ENCODE measurements at places on chromosomes 7 and 10.

DNA sequence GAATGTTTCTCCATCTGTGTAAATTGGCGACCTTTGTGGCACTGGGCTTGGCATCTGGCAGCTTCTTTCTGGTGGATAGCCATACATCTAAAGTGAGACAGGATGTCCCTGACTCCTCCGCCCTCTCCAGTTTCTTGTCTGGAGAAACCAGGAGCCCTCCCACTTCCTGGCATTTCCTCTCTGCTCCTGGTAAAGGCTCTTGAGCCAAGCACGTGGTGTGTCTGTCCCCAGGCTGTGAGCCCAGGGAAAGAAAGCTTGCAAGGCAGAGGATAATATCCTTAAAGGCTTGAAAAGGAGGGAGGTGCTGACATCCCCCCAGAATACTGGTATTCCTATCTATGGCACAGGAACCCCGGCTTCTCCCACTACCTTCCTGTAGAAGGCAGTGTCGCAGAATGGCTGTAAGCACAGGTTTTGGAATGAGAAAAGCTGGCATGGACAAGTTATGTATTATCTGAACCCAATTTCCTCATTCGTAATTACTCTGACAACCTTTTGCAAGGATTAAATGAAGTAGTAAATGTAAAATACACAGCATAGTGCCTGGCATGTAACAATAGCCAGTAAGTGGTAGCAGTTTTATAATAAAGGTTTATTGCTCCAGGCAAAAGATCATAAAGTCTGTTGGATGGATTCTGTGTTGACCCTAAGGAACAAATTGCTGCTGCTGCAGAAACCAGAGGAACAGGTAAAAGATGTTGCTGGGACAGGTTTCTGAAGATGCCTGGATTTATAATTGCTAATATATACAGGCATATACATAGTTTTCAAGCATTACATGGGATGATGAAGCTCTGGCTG lies 11.8 kb upstream of the ACSL5 start:
- DNase-seq = no peak

GRCh38 chr10:96074776-96075175 lies 31.4 kb downstream of the CCNJ start:
- no peak for DNase-seq

- no peak for DNase-seq
Measured at GRCh38 chr10:52455098-52455497, 141.0 kb downstream of the DKK1 start.

DNA sequence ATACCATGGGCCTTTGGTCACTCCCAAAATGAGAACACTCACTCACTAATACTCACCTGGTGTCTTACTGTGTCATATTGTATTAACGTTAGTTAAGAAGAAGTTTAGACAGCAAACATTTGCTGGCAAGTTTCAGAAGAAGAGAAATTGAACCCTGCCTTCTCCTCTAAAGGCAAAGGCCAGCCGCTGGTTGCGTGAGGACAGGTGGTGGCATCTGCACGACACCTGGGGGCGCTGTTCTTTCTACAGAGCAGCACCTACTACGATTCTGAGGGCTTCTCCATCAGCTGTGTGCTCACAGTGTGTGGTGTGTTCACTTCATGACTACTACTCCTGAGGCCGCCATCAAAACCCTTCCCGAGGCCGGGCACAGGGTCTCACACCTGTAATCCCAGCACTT lies 17.9 kb upstream of the CLEC2L start:
- DNase-seq = no peak

DNA sequence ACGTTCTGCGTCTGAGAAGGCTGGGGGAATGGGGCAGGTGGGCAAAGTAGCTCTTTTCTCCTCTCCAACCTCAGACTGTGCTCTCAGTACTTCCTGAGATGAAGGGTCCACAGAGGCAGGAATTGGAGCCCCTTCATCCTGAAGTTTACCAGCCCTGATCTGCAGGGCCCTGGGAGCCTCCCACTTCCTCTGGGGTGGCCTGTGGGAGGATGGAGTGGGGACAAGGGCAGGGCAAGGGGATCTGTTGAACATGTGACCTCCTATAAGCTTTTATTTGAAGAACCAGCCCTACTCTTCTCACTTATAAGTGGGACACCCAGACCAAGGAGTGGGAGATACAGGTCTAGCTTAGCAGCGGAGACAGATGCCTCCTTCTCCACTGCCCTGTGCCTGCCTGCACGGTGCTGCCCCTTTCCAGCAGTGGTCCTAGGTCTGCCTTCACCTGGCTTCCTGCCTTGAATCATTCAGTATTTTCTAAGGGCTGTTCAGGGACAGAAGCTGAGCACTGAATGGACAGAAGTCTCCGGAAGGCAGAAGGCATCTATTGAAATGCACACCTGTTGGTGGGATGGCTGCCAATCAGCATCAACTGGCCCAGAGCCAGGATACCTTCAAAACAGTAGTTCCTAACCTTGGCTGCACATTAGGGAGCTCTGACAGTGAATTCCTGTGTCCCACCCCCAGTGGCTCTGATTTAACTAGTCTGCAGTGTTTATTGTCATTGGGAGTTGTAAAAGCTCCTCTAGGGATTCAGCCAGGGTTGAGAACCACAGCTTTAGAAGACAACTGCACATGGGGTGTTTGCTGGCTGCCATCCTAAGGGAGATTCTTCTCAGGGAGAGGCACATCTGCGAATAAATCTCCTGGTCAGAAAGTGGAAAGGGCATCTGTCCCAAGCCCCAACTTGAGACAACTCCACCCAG lies 2.7 kb upstream of the ARHGAP22 start:
- no peak for DNase-seq

DNA sequence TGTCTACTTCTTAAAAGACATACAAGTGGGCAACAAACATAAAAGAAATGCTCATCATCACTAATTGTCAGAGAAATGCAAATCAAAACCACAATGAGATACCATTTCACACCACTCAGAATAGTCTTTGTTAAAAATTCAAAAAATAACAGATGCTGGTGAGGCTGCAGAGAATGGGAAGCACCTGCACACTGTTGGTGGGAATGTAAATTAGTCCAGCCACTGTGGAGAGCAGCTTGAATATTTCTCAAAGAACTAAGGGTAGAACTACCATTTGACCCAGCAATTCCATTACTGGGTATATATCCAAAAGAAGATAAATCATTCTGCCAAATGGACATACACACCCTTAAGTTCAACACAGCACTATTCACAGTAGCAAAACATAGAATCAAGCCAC lies 61.8 kb upstream of the STEAP1 start:
- no peak for DNase-seq

GRCh38 chr10:78523453-78523852 lies 489.8 kb downstream of the RPS24 start:
- DNase-seq = no peak

GRCh38 chr7:75958802-75959543 lies 35.4 kb downstream of the TMEM120A start:
- DNase-seq = no peak

GRCh38 chr7:81491573-81491972 lies 278.3 kb downstream of the HGF start:
- DNase-seq = no peak

GRCh38 chr7:137975221-137975620 lies 26.7 kb downstream of the CREB3L2 start:
- no peak for DNase-seq

DNA sequence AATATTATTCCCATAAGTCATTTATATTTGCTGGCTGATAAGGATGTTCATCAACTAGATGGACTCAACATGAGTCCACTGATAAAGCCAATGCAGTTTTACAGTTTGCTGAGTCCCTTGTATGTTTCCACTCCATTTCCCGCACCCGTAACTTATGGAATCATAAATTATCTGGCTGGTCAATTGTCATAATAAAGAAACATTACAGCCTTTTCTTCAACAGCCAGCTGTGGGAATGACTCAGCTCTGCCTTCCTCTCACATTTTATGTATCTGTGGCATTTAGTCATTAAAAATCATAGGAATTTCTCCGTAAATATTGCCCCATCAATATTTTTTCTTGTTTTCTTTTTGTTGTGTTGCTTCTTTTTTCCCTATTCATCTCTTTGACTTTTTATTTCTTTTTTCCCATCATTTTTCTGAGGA lies 22.3 kb upstream of the TMEM26 start:
- DNase-seq = no peak

Data from progenitor cell of endocrine pancreas (in vitro differentiated cells).